ENCODE measurements at places on chromosomes 1 and 21.

GRCh38 chr1:100400404-100400803, 48.1 kb downstream of the CDC14A start:
- DNase-seq, result no peak

DNA sequence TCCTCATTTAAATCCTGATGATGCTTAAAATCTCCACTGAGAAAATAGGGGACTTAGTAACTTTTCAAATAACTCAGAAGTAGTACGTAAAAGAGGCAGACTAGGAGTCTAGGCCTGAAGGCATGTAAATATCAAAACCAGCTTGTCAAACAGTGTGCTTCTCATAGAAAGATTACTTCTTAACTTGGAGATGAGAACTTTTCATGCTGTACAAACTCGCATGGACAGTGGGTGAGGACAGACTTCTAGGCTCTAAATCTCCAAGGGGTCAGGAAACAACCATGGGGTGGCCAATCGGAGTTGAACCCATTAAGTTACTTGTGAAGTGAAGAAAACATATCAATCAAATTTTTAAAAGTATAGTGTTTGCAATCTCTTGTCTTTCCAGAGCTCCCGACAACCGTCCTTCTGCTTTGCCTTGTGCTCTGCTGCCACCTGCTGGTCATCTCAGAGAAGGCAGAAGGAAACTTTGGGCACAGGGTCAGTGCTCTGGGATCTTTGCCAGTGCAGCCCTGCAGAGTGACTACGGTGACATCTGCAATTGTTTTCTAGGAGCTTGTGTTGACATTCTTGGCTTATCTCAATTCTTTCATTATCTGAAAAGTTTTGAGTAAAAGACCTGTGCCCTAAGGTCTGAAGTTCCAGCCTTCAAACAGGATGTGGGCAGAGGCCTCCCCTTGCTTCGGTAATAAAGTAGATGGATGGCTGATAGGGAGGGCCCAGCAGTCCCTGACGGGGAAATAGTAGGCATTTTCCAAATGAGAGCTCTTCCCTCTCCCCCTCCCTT, 105.1 kb upstream of the PDE4B start:
- DNase-seq, result peak; percentile 57

- DNase-seq, result no peak
Observed at GRCh38 chr1:196399713-196400112, 208.5 kb downstream of the KCNT2 start.

DNA sequence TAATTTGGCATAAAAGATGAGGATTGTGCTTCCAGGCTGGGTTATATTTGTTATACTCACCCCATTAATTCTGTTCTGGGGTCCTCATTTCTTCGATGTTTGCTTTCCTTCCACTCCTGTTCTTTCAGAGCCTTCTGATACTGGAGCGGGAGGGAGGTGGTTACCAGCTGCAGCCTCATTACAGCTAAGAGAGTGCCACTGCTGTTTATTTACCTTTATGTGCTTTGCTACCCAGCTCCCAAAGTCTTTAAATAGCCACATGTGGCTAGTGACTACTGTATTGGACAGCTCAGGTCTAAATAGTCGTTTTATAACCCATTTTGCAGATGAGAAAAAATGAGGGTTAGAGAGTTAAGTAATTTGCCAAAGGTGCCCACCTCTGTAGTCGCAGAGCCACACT, 25.1 kb downstream of the PLEKHM2 start:
- DNase-seq, result no peak

GRCh38 chr1:54124472-54124871, 28.3 kb downstream of the CDCP2 start:
- no peak for DNase-seq

GRCh38 chr1:245181158-245181517, 26.4 kb downstream of the KIF26B start:
- no peak for DNase-seq

DNA sequence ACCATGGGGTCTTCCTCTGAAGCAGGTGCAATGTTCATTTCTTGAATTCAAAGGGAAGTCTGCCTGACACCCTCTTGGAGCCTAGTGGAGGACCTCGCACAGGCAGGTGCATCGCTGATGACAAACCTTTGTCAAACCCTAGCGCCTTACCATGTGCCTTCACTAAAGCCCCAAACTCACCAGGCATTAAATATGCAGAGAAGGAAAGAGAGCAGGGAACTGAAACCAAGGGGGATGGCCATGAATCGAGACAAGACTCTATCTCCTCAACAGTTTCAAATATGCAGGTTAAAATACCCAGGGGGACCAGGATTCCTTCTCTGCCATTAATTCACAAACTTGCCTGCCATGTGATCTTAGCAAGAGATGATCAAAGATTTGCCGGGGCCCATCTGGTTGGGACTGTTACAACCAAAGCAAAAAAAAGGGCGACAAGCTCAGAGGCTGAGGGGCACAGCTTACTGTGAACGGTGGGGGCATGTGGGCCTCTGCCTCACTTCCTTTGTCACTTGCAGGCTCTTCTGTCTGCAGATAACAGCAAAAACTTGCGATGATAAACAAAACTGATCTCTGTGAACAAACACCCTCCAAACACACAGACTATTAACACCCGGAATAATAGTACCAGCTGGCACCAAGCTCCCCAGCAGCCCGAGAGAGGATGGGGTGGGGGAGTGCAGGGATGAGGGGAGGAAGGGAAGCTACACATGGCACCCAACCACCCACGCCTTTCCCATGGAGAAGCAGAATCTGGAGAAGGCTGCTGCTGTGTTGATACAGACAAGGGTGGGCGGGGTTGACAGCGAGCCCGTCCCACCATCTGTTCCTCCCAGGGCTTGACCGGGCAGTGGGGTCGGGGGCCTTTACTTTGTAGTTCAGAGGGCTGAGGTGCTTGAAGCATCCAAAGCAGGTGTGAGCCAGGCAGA, 33.9 kb downstream of the TMEM63A start:
- DNase-seq, result no peak

GRCh38 chr1:93638981-93639380, 42.7 kb downstream of the BCAR3 start:
- no peak for DNase-seq

- DNase-seq, result no peak
Observed at GRCh38 chr21:41819856-41820281, 53.0 kb upstream of the RIPK4 start.

- no peak for DNase-seq
Observed at GRCh38 chr1:214977700-214978374, 104.7 kb upstream of the KCNK2 start.

GRCh38 chr1:117342397-117342796, 24.9 kb upstream of the MAN1A2 start:
- no peak for DNase-seq

DNA sequence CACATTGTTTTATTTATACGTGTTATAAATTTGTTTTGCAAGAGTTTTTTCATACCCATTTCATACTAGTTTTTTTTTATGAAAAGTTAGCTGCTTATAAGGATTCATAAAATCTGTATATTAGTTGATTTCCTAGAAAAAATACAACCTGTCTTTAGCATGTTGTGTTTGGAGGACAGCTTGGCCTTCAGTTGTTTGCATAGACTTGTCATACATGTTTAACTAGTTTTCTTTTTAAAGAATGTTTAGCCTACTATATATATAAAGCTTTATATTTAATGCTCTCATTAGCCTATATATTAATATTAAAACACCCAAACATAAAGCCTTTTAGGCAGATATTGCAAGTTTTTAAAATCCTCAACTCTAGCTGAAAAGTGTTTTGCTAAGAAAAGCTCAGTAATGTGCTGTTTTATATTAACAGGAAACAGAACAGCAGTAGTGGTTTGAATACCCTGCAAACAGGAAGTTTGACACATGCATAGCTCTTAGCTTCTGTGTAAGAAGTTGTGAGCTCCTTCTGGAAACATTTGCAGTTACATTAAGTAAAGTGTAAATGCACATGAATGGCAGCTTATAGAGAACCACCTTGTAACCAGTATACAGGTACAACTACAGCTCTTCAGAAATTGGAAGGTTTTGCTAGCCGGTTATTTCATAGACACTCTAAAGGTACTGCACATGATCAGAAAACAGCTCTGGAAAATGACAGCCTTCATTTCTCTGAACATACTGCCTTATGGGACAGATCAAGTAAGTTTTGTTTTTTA, at the start of gene PRKACB:
PRKACB (plus strand) TSS at position 476 of the 770 bp plus-strand sequence; CDS start at position 567, 91 bp downstream.
- no peak for DNase-seq

GRCh38 chr1:225877580-225877979, 4.6 kb downstream of the TMEM63A start:
- peak; percentile 78 for DNase-seq

DNA sequence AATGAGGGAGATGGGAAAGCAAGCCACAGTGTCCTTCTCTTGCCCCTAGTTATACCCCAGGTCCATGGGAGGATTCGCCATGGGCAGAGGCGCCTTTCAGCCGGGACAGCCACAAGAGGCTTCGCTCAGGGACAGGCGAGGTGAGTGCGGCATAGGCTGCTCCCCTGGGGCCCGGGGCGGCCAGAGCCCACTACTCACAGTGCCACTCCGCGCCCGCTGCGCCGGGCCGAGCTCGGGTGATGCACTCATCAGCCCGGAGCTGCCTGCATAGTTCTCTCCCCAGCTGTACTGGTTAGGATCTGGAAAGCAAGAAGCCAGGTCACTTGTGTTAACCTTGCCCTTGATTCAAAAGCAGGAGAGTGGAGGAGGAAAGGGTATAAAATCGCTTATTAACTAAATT, 8.4 kb downstream of the PANK4 start:
- no peak for DNase-seq

- no peak for DNase-seq
Observed at GRCh38 chr1:210700511-210700910, 371.8 kb downstream of the HHAT start.

DNA sequence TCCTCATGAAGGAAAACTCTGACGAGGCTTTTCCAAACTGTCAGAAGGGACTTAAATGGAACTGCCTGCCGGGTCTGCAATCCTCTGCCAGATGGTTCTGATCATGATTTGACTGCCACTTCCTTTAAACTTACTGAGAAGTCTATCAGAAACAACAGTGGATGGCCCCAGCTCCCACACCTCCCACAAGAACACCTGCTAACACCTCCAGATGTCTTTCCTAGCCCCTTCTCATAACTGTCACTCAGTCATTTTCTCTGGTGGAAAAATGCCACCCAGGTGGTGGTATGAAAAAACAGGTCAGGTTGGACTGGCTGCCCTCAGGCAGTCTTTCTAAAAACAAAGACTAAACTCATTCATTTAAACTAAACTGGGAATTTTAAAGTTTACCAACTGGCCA, 66.7 kb upstream of the ABCD3 start:
- DNase-seq, result no peak

GRCh38 chr1:238648296-238648695, 738.1 kb upstream of the CHRM3 start:
- DNase-seq, result no peak

DNA sequence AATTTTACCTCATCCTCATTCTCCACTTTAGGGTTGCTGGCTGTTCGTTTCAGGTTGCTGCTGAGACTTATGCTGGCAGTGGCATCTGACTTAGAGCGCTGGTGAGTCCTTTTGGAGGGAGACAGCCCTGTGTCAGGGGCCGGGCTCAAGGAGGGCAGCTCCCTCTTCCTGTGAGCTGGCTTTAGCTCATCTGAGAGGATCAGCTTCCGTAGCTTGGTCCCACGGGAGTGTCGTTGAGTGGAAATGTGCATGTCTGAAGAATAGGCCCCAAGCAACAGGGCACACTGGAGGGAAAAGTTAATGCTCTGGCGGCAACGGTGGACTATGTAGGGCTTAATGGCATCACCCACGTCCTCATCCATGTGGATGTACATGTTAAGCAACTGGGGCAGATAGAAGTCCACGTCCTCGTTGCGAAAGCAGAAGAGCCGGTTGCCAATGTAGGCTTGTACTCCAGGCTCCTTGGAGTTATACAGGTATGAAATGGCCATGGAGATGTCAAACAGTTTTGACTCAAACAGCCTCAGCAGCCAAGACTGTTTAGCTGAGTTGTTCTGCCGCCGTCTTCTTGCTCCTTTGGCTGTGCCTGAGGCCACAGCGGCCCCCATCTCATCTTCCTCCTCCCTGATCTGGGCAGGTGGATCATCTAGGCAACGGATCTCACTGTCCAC, 11.5 kb downstream of the PI4KB start:
- no peak for DNase-seq

DNA sequence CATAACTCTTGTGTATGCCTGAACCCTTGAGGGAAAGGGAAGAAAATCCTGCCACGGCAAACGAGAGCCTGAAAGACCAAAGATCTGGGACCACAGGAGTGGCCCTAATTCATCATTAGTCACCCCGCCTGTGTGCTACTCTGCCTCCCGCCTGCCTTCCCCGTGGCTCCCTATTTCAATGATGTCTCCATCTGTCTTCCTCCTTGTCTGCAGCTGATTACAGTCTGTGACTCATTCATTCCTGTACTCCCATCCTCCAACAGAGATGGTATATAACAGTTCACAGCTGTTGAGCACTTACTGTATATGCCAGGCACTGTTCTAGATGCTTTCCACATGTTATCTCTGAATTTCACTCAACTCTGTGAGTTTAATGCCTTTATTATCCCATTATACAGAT, 96.6 kb downstream of the SEC16B start:
- DNase-seq, result no peak

DNA sequence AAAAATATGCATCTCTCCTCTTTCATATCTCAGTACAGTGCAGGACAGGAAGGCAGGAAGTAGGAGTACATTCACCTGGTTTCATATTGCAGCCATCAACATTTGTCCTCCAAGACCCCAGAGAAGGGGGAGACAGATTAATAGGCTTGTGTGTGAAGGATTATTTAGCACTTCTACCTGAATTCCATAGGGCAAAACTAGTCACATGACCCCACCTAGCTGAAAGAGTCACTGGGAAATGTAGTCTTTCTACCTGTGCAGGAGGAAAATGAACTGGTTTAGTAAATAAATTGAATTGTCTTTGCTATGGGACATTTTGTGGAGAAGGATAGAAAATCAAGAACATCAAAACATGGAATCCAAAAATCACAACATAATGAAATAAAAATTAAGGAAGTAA, 13.9 kb upstream of the TRIM33 start:
- no peak for DNase-seq

DNA sequence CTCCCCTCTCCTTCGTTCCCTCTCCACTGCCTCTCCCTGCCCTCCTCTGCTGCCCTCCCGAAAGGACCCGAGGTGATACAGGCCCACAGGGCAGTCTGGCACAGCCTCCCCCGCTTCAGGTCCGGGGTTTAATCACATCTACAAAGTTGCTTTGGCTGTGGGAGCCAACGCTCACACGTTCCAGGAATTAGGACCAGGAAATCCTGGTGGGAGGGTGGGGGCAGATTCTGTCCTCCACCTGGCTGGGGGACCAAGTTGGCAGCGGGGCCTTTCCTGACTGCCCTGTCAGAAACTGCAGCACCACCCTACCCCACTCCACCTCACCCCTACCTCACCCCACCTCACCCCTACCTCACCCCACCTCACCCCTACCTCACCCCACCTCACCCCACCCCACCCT, 95.1 kb downstream of the WDR4 start:
- no peak for DNase-seq

DNA sequence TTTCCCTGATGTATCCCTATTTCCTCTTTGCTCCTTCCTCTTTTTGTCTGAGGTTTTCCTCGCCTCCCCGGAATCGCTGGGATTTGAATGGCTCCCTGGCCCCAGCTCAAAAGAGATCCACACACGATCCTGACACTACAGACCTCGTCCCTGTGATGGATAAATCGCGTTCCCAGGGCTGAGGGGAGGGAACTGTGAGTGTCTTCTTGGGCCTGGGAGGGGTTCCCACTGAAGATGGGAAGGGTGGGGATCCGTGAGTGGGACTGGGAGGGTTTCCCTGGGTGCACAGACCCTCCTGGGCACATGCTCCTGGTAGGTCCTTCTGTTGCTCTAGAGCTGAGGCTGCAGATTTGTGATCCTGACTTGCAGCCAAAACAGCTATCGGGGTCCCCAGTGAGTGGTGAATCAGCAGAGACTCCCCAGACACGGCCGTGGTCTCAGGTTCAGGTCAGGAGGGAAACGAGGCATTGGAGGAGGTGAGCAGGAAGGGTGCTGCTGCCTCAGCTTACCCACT, 591.0 kb downstream of the PTPRU start:
- DNase-seq, result no peak

All from hypothalamus (tissue), 51 donors.